ENCODE measurements at places on chromosomes 3 and 15.

DNA sequence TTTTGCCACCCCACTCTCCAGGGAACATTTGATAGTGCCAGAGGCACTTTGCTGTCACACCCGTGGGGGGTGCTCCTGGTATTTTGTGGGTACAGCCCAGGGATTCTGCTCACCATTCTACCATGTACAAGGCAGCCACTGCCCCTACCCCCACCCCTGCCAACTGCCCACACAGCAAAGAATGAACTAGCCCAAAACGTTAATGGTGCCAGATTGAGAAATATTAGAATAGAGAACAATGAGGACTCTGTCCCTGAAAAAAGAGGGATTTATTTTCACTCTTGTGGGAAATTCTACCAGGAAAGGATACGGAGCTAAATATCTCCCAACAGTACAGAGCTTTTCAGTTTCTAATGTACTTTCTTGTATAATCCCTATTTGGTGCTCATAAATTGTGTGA lies 154.5 kb upstream of the SUCLG2 start:
- no peak for DNase-seq

- DNase-seq: no peak
Measured at GRCh38 chr3:129598000-129598381, 8.5 kb downstream of the PLXND1 start.

DNA sequence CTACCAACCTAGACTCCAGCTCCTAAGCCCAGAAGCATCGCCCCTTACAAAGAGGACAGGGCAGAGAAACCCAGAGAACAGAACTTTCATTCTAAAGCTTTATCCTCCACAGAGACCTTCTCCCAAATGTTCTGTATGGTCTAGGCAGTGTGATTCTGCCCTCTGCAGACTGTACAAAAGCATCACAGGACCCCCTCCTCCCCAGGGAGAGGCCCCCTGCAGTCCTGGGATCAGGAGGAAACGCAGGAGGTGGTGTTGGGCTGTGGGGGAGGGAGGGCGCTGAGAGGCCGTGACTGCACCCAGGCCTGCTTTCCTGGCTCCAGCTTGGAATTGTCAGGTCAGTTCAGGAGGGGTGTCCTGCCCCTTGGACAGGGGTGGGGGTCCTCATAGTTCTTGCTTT lies 101.3 kb downstream of the DGKG start:
- no peak for DNase-seq

DNA sequence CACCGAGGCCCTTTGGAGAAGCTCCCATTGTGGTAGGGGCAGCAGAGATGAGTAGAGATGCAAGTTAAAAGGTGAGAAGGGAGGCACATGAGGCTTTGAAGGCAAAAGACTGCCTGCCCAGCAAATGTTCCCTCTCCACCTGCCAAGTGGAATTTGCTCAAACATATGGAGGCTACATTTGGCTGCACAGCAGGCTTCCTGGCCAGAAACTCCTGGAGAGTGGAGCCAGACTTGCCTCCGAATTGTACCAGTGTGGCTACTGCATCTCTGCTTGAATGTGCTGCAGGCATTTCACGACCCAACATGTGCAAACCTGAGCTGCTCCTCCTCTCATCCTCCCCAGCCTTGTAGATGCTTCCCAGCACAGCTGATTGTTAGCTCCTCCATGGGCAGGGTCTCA lies 229.2 kb downstream of the ZNF621 start:
- no peak for DNase-seq

DNA sequence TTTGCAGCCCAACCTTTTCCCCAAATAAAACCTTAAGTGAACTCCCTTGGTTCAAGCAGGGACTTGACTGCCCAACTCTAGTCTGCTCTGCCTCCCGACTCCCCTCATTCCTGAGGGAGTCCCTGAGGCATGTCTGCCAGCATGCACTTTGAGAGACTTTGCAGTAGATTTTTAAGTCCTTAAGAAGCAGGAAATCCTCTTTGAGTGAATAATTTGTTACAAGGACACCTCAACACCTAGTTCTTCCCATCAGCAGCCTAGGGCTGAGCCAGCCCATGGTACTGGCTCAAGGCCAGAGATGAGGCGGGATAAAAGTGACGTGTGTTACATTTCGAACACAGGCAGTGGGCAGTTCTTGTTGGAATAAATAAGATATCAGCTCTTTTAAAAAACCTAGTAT lies 204.3 kb upstream of the SLC2A2 start:
- no peak for DNase-seq

DNA sequence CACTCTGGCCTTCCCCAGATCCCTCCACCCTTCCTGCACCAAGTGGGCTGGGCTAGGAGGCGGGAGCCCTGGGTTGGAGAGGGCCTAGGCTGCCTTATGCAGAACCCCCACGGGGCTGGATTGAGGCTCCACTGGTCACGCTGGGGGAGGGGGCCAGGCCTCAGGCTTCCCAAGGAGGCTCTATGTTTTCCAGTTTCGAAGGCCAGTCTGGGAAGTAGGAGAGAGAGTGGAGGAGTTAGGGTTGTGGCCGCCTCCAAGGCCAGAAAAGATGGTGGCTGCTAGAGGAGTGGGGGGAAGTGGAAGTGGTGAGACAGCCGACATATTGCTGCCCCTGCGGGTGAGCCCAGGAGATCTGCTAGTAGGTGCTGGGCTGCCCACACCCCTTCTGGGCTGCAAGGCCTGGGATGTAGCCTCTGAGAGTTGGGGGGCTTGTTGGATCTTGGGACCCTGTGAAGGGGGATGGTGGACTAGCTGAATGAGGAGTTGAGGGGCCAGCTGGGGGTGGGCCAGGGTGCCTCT lies 1.2 kb downstream of the GNAI2 start:
- no peak for DNase-seq

DNA sequence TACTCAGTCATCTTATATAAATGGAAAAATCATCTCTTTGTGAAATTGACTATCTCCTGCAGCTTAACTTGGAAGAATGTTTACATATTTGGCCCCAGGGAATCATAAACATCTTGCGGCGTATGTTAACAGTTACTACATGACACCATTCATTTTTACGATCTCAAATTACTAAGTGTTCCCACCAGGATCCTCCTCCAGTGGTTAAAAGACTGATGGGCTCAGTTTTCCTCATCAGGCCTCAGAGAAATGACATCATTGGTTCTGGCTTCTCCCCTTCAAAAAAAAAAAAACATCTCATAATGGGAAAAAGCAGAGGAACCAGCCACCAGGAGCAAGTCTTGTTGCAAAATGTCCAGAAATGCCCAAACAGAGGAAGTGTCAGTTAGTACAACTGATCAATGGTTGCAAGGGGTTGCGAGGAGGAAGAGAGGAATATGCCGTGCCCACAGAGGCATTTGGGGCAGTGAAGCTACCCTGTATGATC lies 70.5 kb upstream of the LIPC start:
- DNase-seq: no peak

GRCh38 chr15:51879555-51879954 lies 50.1 kb downstream of the TMOD3 start:
- no peak for DNase-seq

DNA sequence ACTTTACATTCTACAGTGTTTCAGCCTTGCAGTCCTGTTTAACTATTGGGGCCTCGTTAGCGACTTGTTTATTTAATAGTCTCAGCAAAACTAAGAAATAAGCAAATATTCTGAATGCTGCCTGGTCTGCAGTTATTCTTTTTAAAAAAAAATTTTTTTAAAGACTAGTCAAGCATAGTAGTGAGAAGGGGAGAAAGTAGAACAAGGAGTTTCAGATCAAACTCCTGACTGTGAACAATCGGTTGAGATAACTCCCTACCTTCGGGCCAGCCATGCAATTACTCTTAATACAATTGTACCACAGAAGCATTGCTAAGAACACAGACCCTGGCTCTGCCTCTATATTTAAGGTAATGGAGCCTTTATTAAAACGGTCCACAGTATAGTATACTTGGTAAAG lies 5.8 kb upstream of the DUT start:
- DNase-seq: no peak
